HepG2 (cell line): ENCODE measurements at places on chromosomes 5 and 9. TPM values are rescaled to one million over a fixed set of nuclear protein-coding genes. Genes with fewer than 3 reads are reported as not detected.
A peak's percentile ranks its signal among the peaks of the same experiment; 100 is the strongest.

- no peak overlapping the region for H3K27ac ChIP-seq
- H3K4me1 ChIP-seq = peaks cover 44% of the 10 kb centered on the region
- H3K4me3 ChIP-seq = no peak overlapping the region
- peak; percentile 18 for DNase-seq
These were observed 3.4 kb upstream of the RHOBTB3 start for GRCh38 chr5:95727764-95728191.

Gene GMCL2
- 0.03 TPM in 1 of 2 replicates, not detected in the other for polyA plus RNA-seq

Gene PLEKHG4B
- 0.04 TPM in 1 of 2 replicates, not detected in the other for polyA plus RNA-seq

- H3K27me3 ChIP-seq = no peaks in the 10 kb centered on the region
- no peak overlapping the region for H3K4me3 ChIP-seq
- DNase-seq = no peak
- no peaks in the 10 kb centered on the region for H3K36me3 ChIP-seq
- H3K27ac ChIP-seq = no peak overlapping the region
- no peaks in the 10 kb centered on the region for H3K4me1 ChIP-seq
These were observed 17.1 kb upstream of the GLIPR2 start for GRCh38 chr9:36119476-36119875.

DNA sequence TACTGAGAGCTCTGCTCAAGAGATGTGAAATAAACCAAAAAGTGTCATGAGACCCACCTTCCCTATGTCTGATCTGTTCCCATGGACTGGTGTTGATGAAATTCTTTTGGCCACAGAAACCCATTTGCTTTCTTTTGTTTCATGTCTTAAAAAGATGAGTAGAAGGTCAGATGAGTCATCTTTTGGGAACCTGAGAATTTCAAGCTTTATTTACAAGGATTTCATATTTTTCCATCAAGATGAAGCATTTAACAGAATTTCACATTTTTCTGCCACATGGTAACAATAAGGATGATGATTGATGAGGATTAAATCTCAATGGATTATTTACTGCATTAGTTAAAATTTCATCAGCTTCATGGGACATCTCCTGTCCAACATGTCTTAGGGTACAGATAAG is 337.8 kb downstream of the DEPDC1B start:
- H3K4me1 ChIP-seq = peaks cover 7% of the 10 kb centered on the region; the same call in 1 of the 2 replicates
- no peak overlapping the region for H3K27ac ChIP-seq
- no peaks in the 10 kb centered on the region for H3K36me3 ChIP-seq

DNA sequence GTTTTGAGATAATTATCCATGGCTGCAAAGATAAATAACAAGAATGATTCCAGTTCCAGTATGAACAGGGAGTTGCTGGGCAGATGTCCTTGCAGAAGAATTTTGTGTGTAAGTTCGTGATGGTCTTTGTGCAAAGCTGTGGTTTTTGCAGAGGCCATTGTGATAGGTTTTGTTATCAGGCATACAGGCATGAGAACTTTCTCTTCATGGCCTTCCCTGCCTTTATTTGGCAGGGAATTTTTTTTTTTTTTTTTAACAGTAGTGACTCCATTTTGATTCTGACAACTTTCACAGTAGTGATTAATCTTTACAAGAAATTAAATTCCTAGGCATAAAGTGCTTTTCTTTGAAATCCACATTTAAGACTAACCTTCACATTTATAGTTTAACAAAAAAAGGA is 1999.5 kb upstream of the CDH6 start:
- H3K4me1 ChIP-seq = no peaks in the 10 kb centered on the region
- no peaks in the 10 kb centered on the region for H3K27me3 ChIP-seq
- no peaks in the 10 kb centered on the region for H3K36me3 ChIP-seq
- no peak overlapping the region for H3K4me3 ChIP-seq
- no peak for DNase-seq

- no peak overlapping the region for H3K4me3 ChIP-seq
- H3K27me3 ChIP-seq = no peaks in the 10 kb centered on the region
- no peak for DNase-seq
- H3K4me1 ChIP-seq = peaks cover 9% of the 10 kb centered on the region; the same call in 1 of the 2 replicates
- H3K36me3 ChIP-seq = no peaks in the 10 kb centered on the region
These were observed 14.2 kb upstream of the SERINC5 start for GRCh38 chr5:80269991-80270438.

GRCh38 chr9:123365287-123365880 is 9.4 kb downstream of the CRB2 start:
- DNase-seq = peak; percentile 29
- H3K27me3 ChIP-seq = peaks cover 4% of the 10 kb centered on the region
- H3K27ac ChIP-seq = no peak overlapping the region

DNA sequence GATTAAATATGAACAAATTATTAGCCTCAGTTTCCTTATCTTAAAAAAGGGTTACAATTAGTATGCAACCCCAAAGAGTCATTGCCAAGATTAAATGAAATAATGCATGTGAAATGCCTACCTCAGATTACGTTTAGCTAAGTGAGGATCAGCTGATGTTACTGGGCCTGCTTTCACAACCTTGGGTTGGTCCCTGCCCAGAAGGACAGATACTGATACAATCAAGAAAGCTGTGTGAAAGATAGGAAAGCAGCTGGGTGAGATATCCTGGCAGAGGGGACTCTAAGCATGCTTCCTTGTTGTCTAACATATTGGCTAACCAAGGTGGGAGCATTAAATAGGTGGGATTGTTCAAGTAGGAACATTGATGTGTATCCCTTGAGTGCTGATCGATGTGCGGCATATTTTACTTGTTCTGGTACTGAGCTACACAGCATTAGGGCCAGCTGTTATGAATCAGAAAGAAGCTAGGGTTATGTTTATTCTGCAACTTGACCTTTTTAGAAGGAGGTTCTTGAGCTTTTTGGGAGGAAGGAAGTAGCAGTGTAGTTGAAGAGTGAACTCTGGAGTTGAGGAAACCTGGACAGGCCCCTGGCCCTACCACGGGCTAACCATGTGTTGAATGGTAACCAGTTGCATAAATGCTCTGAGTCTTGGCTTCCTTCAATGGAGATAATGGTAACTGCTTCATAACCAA is 28.9 kb downstream of the SNX24 start:
- no peak overlapping the region for H3K27ac ChIP-seq
- H3K4me3 ChIP-seq = no peak overlapping the region
- H3K4me1 ChIP-seq = no peaks in the 10 kb centered on the region
- no peak for DNase-seq
- no peaks in the 10 kb centered on the region for H3K27me3 ChIP-seq

DNA sequence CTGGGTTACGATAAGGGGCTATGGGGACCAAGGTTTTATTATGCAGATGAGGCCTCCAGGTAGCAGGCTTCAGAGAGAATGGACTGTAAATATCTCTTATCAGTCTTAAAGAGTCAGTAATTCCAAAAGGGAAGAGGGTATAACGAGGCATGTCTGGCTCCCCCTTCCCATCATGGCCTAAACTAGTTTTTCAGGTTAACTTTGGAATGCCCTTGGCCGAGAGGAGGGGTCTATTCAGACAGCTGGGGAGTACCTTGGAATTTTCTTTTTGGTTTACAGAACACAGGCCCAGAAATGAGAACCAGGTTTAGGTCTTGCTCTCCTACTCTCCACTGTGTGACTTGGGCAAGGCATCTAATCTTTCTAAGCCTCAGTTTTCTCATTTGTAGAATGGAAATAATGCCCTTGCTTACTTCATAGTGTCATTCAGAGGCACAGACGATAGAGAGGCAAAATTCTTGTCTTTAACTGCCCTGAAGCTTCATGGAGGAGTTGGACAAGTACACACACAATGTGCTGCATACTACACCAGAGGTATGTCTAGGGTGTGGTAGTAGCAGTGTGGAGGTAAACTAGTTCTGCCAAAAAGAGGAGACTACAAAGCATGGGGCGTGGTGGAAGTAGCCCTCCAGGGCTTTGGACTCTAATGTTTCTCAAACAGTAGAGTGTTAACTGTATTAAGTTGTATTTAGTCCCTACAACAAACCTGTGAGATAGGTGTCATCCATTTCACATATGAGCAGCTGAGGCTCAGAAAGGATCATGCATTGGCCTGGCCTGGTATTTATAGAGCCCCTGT is 45.5 kb downstream of the IRF1 start:
- DNase-seq = no peak
- no peaks in the 10 kb centered on the region for H3K36me3 ChIP-seq
- no peaks in the 10 kb centered on the region for H3K4me1 ChIP-seq
- no peak overlapping the region for H3K27ac ChIP-seq

DNA sequence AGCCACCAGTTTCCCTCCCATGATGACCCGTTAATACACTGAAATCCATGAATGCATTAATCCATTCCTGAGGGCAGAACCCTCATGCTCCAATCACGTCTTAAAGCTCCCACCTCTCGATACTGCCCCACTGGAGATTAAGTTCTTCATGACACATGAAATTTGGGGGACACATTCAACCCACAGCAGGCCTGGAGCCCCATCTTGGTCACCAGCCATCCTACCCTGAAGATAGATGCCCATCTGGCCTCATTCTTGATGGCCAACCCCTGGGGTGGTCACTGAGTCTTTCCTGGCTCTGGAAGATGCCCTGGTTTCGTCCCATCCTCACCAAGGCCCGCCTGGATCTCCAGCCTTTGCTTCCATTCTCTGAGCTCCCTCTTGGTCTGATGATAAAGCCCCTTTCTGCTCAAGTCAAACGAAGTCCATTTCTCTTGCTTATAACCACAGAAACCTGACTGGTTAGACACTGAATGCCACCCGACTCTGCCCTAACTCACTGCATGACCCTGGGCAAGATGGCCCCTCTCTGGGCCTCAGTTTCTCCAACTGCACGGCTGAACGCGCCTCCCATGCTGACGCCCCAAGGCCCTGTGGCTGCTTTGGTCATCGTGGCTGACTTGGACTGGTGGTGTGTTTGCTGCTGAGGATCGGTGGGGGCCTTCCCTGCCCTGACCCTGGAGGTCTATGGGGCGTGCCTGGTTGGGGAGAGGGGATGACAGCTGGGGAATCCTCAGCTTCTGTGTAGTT is 138.4 kb upstream of the IER5L start:
- H3K36me3 ChIP-seq = no peaks in the 10 kb centered on the region
- H3K4me1 ChIP-seq = peaks cover 82% of the 10 kb centered on the region
- no peaks in the 10 kb centered on the region for H3K27me3 ChIP-seq
- no peak overlapping the region for H3K27ac ChIP-seq
- no peak for DNase-seq
- no peak overlapping the region for H3K4me3 ChIP-seq

Gene DRD1
- not detected in 2 replicates for polyA plus RNA-seq

- H3K4me1 ChIP-seq = peaks cover 20% of the 10 kb centered on the region
- no peaks in the 10 kb centered on the region for H3K36me3 ChIP-seq
- no peak overlapping the region for H3K4me3 ChIP-seq
These were observed 70.6 kb upstream of the CPEB4 start for GRCh38 chr5:173817561-173817960.

- H3K36me3 ChIP-seq = no peaks in the 10 kb centered on the region
- no peak overlapping the region for H3K27ac ChIP-seq
- DNase-seq = no peak
- no peaks in the 10 kb centered on the region for H3K27me3 ChIP-seq
These were observed 220.5 kb upstream of the ADRA1B start for GRCh38 chr5:159695741-159696294.

Gene CARD6
- polyA plus RNA-seq = 0.33 and 0.39 TPM in 2 replicates

Gene ANAPC2
- polyA plus RNA-seq = 15.4 and 21.6 TPM in 2 replicates

DNA sequence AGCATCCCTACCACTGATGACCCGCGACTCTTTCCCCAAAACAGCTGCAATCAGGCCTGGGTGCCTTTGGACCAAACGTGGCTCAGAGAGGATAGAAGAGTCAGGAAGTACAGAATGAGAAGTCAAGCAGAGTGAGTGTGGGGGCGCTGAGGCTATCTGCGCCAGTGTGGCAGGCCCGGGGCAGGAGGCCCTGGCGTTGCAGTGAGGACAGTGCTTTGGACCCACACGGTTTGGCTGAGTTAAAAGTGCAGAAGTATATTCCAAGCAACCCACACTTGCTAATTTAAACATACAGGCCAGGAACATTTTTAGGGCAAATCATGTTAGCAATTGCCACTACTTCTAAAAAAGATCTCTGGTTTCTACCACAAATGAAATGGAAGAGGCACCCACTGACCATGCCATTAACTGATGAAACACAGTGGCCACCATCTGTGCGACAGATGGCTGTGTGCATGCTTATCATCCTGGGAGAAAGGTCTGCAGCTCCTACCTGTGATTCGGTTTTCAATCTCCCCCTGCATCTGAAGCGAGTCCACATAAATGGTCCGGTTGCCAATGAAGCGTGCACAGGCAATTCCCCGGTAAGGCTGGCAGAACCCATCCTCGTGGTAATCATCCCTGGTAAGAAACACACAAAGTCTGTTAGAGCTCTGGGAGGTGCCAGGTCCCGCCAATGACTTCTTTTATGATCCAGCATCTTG is 213.0 kb downstream of the ROR2 start:
- no peaks in the 10 kb centered on the region for H3K27me3 ChIP-seq
- no peak for DNase-seq
- H3K4me3 ChIP-seq = no peak overlapping the region
- H3K4me1 ChIP-seq = no peaks in the 10 kb centered on the region
- no peak overlapping the region for H3K27ac ChIP-seq

GRCh38 chr5:132363431-132364112 is 5.9 kb upstream of the SLC22A5 start:
- H3K4me1 ChIP-seq = no peaks in the 10 kb centered on the region
- H3K4me3 ChIP-seq = no peak overlapping the region
- no peak overlapping the region for H3K27ac ChIP-seq

DNA sequence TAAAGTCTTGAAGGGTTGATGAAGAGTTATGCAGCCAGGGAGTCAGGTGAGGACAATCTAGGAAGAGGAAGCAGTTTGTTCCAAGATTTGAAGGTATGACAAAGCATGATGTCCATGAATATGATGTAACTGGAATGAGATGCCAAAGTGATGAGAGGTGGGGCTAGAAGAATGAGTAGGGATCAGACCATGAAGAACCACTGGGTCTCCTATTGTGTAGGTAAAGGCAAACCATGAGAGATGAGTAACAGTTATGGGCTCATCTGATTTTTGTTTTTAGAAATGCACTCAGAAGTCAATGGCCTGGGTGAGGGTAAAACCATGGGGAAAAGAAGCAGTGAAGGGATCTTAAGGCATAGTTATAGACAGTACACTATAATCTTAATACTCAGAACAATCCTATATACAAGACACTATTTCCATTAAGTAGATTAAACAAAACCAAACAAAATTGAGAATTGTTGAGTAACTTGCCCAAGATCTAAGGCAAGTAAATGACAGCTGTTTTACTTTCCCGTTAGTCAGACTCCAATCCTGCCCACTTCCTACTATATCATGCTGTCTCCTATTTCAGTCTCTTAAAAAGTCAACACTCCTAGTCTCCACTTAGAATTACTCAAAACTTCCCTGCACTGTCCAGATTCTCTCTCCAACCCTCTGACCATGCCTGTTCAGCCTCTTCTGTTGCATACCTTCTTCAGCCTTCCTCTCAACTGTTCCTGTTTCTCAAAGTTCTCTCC is 393.8 kb upstream of the MEF2C start:
- H3K27ac ChIP-seq = no peak overlapping the region
- no peaks in the 10 kb centered on the region for H3K27me3 ChIP-seq

GRCh38 chr5:39197556-39197955 is 21.8 kb downstream of the FYB1 start:
- H3K4me1 ChIP-seq = peaks cover 8% of the 10 kb centered on the region
- DNase-seq = no peak
- 0 out of 3 replicates have a peak, but pooled peaks cover 10% of the 10 kb centered on the region for H3K27me3 ChIP-seq
- no peak overlapping the region for H3K27ac ChIP-seq
- H3K36me3 ChIP-seq = no peaks in the 10 kb centered on the region

Gene NUTM2F
- polyA plus RNA-seq = 0.10 TPM in 1 of 2 replicates, not detected in the other

Gene PTTG1
- polyA plus RNA-seq = 53.0 and 102 TPM in 2 replicates
